Natural killer cell treated with Interleukin-12 subunit alpha and Interleukin-12 subunit beta and Interleukin-15 and Interleukin-18, amount 100 ng/mL, for 72 hours (primary cell): ENCODE measurements at places on chromosomes 4 and X.

GRCh38 chr4:40448875-40449274 lies 113.7 kb downstream of the CHRNA9 start:
- no peak overlapping the region for H3K27ac ChIP-seq
- peaks cover 9% of the 10 kb centered on the region for H3K4me1 ChIP-seq
- H3K4me3 ChIP-seq = no peak overlapping the region
- no peaks in the 10 kb centered on the region for H3K36me3 ChIP-seq
- H3K27me3 ChIP-seq = no peaks in the 10 kb centered on the region
- no peak for DNase-seq

- no peak for DNase-seq
- H3K27me3 ChIP-seq = no peaks in the 10 kb centered on the region
- no peak overlapping the region for H3K4me3 ChIP-seq
Observed at GRCh38 chr4:113614414-113614813, 147.1 kb downstream of the CAMK2D start.

- no peaks in the 10 kb centered on the region for H3K36me3 ChIP-seq
- H3K4me3 ChIP-seq = peak overlapping the region; percentile 62
- no peaks in the 10 kb centered on the region for H3K27me3 ChIP-seq
- no peak for DNase-seq
- peak overlapping the region; percentile 94 for H3K27ac ChIP-seq
Observed at GRCh38 chr4:139014371-139015268, 961 bp upstream of the NOCT start.

GRCh38 chr4:108205859-108206258 lies 37.1 kb upstream of the LEF1 start:
- no peak overlapping the region for H3K27ac ChIP-seq
- H3K4me1 ChIP-seq = no peaks in the 10 kb centered on the region
- DNase-seq = no peak
- H3K4me3 ChIP-seq = no peak overlapping the region
- no peaks in the 10 kb centered on the region for H3K36me3 ChIP-seq

DNA sequence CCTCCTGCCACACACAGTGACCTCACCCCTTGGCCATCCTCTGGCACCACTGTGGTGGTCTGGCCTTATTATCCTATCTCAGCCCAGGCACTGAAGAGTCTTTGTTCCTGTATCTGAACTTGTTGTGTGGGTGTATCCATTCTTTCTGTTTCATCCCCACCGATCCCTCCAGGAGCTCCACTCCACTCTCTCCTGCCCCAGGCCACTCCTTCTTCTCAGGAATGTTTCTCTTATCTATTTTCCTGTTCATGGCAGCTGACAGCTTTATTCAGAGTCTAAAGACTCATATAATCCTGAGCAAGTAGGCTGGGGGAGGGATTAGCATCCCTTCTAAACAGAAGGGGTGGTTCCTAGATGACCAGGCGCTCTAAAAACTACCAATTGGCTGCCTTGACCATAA lies 150.0 kb downstream of the ANAPC10 start:
- DNase-seq = no peak
- H3K36me3 ChIP-seq = peaks cover 9% of the 10 kb centered on the region
- no peaks in the 10 kb centered on the region for H3K27me3 ChIP-seq

GRCh38 chr4:7868892-7869471 lies 70.7 kb downstream of the AFAP1 start:
- no peak for DNase-seq
- peaks cover 2% of the 10 kb centered on the region for H3K27me3 ChIP-seq
- peak overlapping the region; percentile 57 for H3K27ac ChIP-seq
- peak overlapping the region; percentile 1 for H3K4me3 ChIP-seq

DNA sequence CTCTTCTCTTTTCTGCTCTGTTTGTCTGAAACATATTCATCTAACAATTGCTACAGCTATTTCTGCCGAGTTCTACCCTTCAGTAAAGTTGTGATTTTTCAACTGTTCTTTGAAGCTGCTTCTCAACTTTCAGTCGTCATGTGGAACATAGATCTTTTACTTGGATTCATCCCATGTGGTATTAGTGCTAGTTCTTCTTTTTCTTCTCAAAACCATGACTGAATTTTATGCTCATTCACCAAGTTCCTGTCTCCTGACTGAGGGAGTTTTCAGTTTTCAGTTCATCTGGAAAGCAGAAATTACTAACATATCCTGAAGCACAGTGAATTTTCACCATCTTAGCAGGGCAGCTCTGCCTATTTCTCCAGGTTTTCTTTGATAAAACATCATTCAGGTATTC lies 12.1 kb downstream of the ACSL4 start:
- H3K27ac ChIP-seq = peak overlapping the region; percentile 60
- DNase-seq = no peak
- H3K4me3 ChIP-seq = no peak overlapping the region

DNA sequence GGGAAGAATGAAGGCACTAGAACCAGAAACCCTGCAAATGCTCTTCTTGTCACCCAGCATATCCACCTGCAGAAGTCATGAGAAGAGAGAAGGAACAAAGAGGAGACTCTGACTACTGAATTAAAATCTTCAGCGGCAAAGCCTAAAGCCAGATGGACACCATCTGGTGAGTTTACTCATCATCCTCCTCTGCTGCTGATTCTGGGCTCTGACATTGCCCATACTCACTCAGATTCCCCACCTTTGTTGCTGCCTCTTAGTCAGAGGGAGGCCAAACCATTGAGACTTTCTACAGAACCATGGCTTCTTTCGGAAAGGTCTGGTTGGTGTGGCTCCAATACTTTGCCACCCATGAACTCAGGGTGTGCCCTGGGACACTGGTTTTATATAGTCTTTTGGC lies 181.7 kb downstream of the AR start:
- H3K4me1 ChIP-seq = no peaks in the 10 kb centered on the region
- no peak overlapping the region for H3K27ac ChIP-seq
- no peaks in the 10 kb centered on the region for H3K36me3 ChIP-seq

DNA sequence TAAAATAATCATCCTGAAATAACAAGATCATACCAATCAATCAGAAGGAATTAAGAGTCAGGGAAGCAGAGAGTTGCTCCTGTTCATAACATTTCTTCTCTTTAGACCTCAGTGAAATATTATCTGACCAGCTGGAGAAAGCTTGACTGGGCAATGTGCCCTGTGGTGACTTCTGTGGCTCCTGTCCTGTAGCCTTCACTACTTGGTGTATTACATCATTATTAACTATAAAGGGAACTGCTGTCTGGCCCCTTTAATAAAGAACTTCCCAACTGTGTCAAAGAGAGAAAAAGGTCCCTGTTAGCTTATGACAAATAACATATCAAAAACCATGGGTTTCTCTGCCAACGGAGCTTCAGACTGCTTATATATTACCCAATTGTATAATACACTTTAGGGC lies 18.0 kb downstream of the OPHN1 start:
- H3K36me3 ChIP-seq = no peaks in the 10 kb centered on the region
- no peaks in the 10 kb centered on the region for H3K27me3 ChIP-seq
- H3K4me1 ChIP-seq = peaks cover 5% of the 10 kb centered on the region
- H3K27ac ChIP-seq = no peak overlapping the region
- H3K4me3 ChIP-seq = no peak overlapping the region
- no peak for DNase-seq

DNA sequence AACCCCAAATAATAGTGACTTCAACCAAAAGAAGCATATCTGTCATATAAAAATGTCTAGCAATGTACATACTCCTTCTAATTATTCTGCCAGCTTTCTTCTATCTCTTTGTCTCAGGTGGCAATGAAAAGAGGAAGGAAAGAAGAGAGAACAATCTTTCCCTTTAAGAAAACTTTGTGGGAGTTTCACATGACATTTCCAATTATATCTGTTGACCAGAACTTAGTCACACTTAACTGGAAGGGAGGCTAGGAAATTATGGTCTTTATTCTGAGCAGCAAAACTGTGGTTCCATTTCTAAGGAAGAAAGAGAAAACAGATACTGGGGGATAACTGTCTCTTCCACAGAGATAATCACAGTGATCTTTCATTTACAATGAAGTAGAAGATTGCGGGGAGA lies 12.9 kb upstream of the MAOA start:
- no peaks in the 10 kb centered on the region for H3K4me1 ChIP-seq
- H3K27ac ChIP-seq = no peak overlapping the region
- no peak for DNase-seq
- no peak overlapping the region for H3K4me3 ChIP-seq
- peaks cover 12% of the 10 kb centered on the region for H3K27me3 ChIP-seq
- no peaks in the 10 kb centered on the region for H3K36me3 ChIP-seq

DNA sequence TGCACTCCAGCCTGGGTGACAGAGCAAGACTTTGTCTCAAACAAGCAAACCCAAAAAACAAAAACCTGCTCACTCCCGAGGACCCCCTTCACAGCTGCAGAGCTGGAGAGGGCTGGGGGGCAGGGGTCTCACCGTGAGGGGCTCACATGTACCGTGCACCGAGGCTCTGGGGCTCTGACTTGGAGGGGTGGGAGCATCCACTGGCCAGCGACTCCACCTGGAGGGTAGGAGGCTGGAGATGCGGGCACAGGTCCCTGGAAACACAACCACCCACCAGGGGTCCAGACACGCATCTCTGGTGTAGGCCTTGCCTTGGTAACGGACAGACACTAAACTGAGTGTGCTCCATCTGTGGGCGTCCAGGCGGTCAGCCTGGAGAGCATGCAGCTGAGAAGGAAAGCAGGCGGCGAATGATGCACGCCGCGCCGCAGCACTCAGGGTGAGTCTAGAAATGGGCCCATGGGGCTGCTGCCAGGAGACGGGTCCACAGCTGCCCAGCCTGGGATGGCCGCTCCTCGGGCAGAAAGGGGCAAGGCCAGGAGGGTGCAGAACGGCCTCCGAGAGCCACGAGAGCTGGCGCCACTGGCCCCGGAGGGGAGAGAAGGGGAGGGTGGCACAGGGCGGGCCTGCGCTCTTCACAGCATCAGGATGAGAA lies 26.1 kb downstream of the PPP2R3B start:
- peaks cover 27% of the 10 kb centered on the region for H3K36me3 ChIP-seq
- DNase-seq = no peak
- no peaks in the 10 kb centered on the region for H3K27me3 ChIP-seq
- H3K4me3 ChIP-seq = no peak overlapping the region

DNA sequence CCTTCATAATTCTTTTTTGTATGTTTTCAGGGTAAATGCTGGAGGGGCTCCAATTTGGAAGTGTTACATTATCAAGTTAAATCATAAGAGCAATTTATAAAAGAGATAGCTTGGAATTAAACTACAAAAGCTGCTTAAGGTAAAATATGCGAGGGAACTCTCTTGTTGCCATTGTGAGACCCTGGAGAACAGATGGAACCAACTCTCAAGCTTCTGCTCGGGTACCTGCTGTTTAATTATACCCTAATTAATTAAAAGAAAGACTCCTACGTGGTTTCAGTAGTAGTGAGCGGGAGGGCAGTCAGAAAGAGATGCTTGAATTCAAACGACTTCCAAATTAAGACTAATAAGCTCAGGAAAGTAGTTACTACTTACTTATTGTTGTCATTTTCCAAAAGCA lies 313.1 kb upstream of the TACR3 start:
- H3K36me3 ChIP-seq = no peaks in the 10 kb centered on the region
- no peak for DNase-seq
- no peak overlapping the region for H3K27ac ChIP-seq
- no peak overlapping the region for H3K4me3 ChIP-seq

DNA sequence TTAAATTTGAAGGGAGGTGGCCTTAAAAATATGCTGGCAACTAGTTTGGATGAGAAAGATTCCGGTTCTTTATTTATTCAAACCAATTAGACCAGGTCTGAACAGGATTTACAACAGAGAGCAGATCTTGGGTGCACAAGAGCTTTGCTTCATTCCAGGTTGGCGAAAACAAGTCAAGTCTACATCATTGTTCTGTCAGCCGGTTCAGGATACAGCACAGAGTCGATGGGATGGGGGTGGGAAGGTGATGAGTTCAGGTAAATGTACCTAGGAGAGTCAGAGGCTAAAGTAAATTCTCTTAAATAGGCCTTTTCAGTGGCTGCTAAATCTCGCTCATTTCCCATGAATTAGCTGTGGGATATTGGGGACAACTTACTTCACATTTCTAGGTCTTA lies 882 bp upstream of the STIM2 start:
- H3K27ac ChIP-seq = peak overlapping the region; percentile 63
- H3K36me3 ChIP-seq = peaks cover 4% of the 10 kb centered on the region
- peak overlapping the region; percentile 90 for H3K4me3 ChIP-seq
- DNase-seq = no peak
- H3K27me3 ChIP-seq = no peaks in the 10 kb centered on the region

GRCh38 chr4:19623866-19624265 lies 627.8 kb upstream of the SLIT2 start:
- H3K27me3 ChIP-seq = no peaks in the 10 kb centered on the region
- H3K4me3 ChIP-seq = no peak overlapping the region
- DNase-seq = no peak
- H3K4me1 ChIP-seq = no peaks in the 10 kb centered on the region
- peaks cover 6% of the 10 kb centered on the region for H3K36me3 ChIP-seq

DNA sequence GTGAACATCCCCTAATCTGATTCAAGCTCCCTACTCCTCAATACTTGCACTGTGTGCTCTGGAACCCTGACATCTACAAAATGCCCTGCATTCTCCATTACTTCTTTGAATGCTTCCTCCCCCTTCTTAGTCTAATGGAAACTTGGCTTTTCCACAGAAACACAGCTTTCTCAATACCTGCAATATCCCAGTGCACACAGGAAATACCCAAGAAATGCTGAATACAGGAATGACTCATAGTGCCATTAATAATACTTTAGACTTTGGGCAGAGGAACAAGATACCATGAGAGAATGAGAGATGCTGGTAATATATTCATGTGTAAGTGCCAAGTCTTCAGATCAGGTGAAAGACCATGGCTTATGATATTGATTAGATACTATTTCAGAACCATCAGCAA lies 5.6 kb downstream of the QRFPR start:
- peaks cover 6% of the 10 kb centered on the region for H3K4me1 ChIP-seq
- no peak overlapping the region for H3K27ac ChIP-seq
- H3K36me3 ChIP-seq = no peaks in the 10 kb centered on the region
- H3K27me3 ChIP-seq = peaks cover 52% of the 10 kb centered on the region
- no peak overlapping the region for H3K4me3 ChIP-seq

GRCh38 chrX:93420525-93421082 lies 252.8 kb downstream of the NAP1L3 start:
- H3K27me3 ChIP-seq = peaks cover 9% of the 10 kb centered on the region
- no peak overlapping the region for H3K4me3 ChIP-seq
- DNase-seq = no peak
- H3K4me1 ChIP-seq = no peaks in the 10 kb centered on the region
- no peaks in the 10 kb centered on the region for H3K36me3 ChIP-seq

GRCh38 chrX:145843146-145843904 lies 25.7 kb downstream of the SLITRK2 start:
- DNase-seq = no peak
- no peaks in the 10 kb centered on the region for H3K4me1 ChIP-seq
- H3K4me3 ChIP-seq = no peak overlapping the region
- H3K36me3 ChIP-seq = no peaks in the 10 kb centered on the region

DNA sequence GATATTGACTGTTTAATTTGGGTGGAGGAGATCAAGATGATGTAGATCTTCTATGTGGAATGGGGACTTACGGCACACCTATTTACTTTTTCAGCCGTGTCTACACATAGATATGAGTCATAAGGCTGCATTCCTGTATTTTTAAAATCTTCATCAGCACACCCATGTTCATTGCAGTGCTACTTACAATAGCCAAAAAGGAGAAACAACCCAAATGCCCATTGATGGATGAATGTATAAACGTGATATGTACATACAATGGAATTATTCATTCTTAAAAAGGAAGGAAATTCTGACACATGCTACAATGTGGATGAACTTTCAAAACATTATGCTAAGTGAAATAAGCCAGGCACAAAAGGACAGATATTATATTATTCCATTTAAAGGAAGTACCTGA lies 98.6 kb downstream of the AASDH start:
- H3K27me3 ChIP-seq = peaks cover 15% of the 10 kb centered on the region
- no peaks in the 10 kb centered on the region for H3K36me3 ChIP-seq
- peaks cover 8% of the 10 kb centered on the region for H3K4me1 ChIP-seq
- H3K27ac ChIP-seq = no peak overlapping the region
